ENCODE measurements at places on chromosomes 12 and 14. TPM values are rescaled to one million over a fixed set of nuclear protein-coding genes. Genes with fewer than 3 reads are reported as not detected.

Gene SMIM41
- not detected for polyA plus RNA-seq

Gene B4GALNT3
- polyA plus RNA-seq, result 13.1 TPM

DNA sequence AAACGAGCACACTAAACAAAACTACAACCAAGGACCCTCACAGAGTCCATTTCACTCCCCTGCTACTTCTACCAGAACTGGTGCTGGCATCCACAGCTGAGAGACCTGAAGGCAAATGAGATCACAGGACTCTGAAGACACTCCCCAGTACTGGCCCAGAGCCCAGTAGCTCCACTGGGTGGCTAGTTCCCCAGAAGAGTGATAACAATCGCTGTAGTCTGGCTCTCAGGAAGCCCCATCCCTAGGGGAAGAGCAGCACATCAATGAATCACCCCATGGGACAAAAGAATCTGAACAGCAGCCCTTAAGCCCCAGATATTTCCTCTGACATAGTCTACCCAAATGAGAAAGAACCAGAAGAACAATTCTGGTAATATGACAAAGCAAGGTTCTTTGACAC lies 190.7 kb upstream of the BMP4 start:
- no peak for DNase-seq

GRCh38 chr14:68471029-68471963 lies 321.6 kb downstream of the ZFP36L1 start:
- no peak for DNase-seq

DNA sequence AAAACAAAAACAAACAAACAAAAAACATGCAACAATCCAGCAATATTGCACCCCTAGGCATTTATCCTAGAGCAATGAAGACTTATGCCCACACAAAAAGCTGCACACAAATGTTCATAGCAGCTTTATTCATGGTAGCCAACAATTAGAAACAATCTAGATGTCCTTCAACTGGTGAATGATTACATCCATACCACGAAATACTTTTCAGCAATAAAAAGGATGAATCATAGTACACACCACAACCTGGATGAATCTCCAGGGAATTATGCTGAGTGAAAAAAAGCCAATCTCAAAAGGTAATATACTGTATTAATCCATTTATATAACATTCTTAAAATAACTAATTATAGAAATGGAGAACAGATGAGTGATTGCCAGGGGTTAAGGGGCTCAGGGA lies 14.5 kb upstream of the GPR162 start:
- DNase-seq, result no peak

DNA sequence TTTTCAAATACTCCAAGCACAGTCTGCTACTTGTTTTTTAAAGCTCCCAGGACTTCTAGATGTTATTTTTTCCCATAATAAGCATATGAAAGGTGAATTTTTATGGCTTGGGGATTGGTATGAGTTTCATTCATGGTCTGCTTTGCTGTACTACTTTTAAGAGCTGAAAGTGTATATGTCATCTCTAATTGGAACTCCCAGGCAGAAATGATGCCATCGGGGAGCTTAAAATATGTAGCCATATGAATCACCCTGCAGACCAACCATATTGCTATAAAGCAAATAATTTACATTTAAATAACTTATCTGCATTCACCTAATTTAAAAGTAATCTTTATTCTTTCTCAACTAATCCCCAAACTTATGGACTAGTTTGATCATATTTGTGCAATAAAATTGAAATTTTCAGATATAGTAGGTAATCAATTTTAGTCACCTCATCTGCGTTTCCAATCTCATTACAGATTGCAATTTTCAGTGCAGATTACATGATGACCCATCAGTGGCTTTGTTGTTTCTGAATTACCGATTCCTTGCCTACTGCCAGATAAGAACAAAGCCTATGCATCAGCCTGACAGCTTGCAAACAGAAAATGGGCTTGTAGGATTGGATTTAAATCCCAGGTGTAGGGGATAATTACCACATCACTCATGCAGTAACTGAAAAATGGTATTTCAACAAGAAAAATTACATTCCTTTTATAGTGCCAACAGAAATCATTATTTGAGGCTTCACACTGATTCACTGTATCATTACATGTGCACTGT lies 689.4 kb downstream of the NOVA1 start:
- no peak for DNase-seq
